ENCODE measurements at places on chromosomes 3 and 15.

DNA sequence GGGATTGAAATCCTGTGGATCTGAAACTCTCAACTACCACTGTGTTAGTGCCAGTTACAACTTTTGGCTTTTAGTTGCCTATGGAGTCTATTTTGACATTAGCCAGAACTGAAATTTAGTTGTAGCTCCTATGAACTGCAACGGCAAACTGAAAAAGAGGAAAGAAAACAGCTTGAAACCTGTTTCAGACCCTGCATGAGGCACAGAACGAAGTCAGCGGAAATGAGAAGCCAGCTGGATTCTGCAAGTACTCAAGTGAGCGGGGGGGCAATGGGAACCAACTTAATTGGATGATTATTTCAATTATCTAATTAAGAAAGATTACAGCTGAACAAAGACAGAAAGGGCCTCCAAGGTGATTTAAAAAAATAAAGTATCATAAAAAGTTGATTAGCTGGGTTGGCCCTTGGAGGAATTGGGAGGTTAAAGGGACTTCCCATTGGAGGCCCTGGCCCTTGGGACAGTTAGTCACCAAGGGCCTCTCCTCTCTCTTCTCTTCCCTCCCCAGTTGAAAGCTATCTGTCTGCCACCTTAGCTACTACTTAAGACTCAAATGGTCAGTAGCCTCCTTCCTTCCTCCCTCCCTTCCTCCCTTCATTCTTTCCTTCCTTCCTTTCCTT lies 352.1 kb downstream of the SHQ1 start:
- no peak for DNase-seq

GRCh38 chr3:149560001-149560400 lies 85.5 kb downstream of the TM4SF4 start:
- DNase-seq, result no peak

DNA sequence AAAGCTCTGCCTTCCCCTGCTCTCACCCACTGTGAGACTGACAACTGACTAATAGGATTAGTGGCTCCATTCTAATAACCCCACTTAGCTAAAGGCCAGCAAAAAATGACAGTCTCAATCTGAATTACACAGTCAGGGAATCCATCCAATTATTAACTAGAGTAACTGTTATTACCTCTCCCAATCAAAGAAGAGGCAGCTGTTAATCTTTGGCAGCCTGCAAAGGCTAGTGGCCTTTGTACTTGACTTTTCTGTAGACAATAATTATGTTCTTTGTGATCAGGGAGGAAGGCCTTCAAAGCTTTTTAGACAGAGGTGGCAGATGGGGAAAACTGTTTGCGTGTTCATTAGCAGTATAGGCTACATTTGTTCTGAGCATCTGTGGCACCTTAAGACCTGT lies 177.7 kb downstream of the ISL2 start:
- DNase-seq, result no peak

DNA sequence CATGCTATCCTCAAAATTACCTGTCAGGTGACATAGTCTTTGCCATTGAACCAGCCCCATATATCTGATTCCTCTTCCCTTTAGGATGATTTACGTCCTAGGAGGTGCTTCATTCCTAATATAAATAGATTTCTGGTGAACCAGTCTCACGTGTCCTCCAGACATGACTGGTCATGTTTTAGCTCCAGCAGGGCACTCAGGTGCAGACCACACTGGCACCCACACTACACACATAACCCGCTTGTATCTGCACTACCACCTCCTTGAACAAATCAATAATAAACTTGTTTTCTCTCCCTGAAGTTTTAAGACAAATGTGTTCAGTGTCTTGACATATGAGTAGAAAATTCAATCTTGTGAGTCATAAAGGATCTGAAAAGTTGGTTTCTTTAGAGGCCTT lies 155.5 kb downstream of the GOLIM4 start:
- no peak for DNase-seq

DNA sequence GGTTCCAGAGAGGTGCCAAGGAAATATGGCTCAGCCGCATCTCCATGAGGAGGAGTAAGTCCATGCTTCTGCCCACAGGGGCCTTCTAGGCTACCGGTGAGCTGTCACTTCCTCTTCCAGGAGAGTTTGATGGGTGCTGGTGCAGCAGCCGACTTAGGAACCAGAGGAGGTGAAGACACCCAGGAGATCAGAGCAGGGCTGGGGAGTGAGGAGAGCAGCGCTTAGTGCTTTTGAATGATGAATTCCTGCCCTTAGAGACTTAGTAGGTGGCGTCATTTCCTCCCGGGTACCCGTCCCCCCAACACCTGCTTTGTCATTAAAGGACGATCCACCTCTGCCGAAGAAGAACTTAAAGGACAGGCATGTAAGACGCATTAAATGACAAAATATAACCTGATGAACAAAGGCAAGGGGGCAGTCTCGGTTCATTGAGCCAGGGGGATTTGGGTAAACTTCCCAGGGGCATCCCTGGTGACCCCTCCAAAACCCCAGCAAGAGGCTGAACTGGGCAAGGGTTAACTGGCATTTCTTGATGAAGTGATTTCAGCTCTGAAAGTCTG lies 67.6 kb downstream of the HES1 start:
- DNase-seq, result no peak

GRCh38 chr3:189721873-189722665 lies 90.9 kb downstream of the TP63 start:
- no peak for DNase-seq

DNA sequence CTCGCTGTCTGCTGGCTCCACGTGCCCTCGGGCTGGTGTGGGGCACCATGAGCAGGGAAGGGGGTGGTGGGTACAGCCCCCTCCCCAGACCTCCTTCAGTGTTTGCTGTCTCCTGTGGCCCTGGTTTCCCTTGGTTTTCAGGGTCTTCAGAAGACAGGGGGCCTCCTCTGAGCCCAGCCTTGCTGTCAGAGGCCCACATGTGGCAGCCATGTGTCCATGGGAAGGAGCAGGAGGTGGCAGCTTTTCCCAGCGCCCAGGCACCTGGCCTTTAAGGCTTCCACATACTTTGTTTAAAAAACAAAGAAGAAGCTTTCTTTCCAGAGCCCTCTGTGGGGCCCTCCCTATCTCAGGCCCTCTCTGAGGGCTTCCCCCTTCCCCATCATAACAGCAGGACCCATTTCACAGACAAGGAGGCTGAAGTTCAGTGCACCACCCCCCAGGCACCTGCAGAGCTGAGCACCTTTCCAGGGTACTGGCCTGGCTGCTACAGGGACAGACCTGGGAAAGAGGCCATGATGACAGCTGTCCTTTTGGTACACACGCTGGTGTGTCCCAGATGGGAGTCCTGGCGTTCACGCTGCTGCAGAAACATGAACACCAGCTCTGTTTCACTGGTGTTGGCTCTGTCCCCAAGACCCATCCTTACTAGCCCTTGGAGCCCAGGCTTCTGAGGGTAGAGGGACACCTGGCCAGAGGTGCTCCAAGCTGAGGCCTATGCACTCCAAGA lies 73.7 kb downstream of the DNAJB8 start:
- DNase-seq, result no peak

GRCh38 chr3:144692488-144692887 lies 720.9 kb downstream of the DIPK2A start:
- no peak for DNase-seq

DNA sequence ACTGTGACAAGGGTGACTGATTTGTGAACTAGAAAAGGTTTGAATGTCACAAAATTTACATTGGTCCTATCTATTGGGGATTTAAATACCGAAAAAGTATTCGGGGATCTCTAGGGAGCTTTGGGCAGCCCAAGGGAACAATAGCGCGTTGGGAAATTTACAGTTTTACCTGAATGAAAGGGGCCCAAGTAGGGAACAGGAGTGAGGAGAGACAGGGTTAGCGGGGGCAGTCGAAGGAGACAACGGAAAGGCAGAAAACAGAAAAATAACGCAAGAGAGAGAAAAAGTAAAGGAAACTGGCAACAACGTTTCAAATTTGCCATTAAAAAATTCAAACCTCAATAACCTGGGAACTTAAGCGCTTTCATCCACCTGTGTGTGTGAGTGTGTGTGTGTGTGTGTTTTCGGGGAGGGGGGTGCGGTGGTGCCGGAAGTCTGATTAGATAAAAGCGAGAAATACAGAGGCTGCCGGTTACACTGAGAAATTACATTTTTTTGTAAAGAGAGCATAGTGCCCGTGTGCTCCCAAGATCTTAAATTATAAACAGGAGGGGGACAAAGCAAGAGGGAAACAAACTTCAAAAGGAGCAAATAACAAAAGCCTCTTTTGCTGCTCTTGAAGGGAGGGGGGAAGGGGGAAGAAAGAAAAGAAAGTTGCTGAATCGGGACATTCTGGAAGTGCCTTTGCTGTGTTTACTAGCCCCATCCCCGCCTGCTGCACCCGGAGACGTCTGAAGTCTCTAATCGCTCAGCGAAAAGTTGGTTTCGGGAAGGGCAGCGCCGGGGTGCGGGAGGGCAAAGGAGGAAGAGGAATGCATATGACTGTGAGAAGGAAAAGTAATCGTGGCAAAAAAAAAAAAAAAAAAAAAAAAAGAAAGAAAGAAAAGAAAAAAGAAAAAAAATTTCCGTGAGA lies 721 bp upstream of the ZIC1 start:
- no peak for DNase-seq

GRCh38 chr3:107819656-107820055 lies 271.2 kb downstream of the CD47 start:
- no peak for DNase-seq

DNA sequence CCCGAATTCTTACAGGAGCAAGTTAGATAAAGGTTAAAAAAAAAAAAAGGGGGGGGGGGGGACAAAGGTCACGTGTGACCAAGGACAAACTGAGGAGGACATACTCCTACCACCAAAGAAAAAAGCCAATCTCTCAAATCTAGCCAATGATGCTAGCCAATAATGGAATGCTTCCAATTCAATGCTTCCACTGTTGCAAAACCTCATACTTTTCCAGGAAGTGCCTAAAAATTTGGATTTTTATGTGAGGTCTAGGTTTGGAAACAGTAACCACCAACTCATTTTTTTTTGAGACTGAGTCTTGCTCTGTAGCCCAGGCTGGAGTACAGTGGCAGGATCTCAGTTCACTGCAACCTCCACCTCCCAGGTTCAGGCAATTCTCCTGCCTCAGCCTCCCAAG lies 11.4 kb downstream of the MSL2 start:
- no peak for DNase-seq

DNA sequence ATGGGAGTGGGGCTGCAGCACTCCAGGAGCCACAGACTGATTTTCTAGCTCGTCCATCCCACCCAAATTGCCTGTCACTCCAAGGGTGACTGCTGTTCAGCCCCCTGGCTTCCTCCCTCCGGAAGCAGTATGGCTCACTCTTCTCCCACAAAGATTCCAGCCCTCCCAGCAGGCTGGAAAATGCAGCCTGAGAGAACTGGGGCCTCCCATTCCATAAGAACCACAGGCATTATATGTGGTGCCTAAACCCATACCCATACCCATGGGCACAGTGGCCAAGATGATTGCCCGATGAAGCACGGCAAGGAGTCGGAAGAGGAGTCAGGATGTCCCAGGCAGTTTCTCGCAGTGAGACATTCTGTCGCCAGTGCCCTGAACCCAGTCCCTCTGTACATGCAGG lies 6.0 kb upstream of the VILL start:
- no peak for DNase-seq

DNA sequence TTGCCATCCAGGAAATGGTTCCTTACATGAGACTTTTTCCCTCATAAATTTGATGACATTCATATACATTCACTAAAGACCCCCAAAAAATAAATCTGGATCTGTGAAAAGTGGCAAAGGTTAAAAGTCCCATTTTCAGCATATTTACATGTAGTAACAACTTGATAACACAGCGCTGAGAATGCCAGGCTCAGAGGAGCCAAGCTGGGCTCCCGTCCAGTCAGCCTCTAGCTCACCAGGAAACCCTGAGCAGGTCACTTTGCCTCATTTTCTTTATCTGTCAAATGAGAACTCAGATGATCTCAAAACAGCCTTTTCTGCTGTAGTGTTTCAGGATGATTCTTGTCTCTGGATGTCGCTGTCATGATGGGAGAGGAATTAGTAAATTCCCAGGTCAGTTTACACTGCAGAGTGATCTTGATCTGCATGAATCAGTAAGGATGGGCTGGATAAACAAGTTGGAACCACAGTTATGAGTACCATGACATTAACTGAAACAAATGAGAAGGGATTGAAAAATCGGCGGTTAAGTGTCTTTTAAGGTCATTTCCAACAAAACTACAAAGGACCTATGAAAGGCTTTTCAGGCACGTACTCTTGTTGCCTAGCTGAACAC lies 82.8 kb downstream of the PPARG start:
- DNase-seq, result no peak

DNA sequence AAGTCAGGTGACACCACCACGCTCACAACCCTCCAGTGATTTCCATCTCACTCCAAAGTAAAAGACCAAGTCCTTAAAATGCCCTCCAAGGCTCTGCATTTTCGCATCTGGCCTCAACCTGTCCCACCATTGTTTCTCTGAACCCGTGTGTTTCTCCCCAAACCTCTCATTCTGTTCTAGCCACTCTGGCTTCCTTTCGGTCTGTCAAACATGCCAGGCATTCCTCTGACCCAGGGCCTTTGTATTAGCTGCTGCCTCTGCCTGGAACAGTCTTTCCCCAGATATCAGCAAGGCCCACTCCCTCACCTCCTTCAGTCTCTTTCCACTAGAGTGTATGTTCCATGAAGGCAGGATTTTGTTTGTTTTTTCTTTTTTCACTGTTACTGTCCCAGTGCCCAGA lies 16.0 kb downstream of the MAP2K5 start:
- DNase-seq, result no peak

- no peak for DNase-seq
Measured at GRCh38 chr3:129289201-129289921, 10.7 kb downstream of the HMCES start.

DNA sequence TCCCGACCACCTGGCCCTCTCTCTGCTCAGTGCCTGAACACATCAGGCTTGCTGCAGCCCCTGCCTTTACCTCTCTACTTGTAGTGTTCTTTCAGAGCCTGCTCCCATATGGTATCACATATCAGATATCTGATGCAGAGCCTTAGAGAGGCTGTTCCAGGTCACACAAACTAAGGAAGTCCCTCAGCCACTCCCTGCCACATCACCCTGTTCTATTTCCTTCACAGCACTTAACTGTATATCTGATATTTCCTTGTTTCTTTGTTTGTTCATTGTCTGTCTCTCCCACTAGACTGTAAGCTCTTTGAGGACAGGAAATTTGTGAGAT lies 976 bp upstream of the ALDH1L1 start:
- DNase-seq, result no peak

DNA sequence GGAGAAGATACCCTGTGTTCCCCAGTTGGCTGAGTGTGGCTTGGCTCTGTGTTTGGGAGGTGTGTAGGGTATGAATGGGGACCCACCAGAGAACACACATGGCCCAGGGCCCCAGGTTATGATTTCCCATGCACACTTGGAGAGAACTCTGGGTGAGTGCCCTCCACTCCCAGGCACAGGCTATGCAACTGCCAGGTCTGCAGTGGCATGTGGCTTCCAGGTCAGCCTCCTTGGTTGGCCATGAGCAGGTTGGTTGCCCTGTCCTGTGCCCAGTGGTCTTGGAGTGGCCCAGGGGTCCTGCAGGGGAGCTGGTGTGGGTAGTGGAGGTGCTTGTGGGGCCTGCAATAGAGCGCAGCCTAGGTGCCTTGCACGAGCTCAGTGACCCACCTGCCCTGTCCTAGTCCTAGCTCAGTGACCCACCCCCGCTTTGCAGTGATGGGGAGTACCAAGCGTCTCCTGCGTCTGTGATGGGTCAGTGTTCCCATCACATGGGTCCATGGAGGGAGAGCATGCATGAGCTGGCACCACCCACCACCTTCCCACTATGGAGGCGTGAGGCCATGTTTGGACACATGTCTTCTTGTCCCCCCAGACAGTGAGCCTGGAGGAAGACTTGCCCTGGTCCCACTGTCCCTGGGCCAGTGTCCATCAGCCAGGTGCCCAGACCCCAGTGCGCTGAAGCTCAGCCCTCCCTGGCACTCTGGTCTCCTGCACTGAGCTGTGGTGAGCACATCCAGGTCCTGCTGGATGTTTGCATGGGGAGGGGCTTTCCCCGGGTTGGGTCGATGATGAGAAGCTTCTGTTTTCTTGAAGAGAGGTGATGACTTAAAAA lies 217.3 kb downstream of the SNRPN start:
- no peak for DNase-seq

Measured in activated naive CD4-positive, alpha-beta T cell (primary cell).